ENCODE measurements at places on chromosomes 11 and 22.

GRCh38 chr11:76808996-76809395 is 25.8 kb downstream of the TSKU start:
- DNase-seq, result no peak

GRCh38 chr11:78688460-78688859 is 113.8 kb upstream of the NARS2 start:
- no peak for DNase-seq

GRCh38 chr11:128288368-128288767 is 299.0 kb downstream of the ETS1 start:
- DNase-seq, result no peak

GRCh38 chr11:57698843-57699365 is 13.1 kb downstream of the MED19 start:
- DNase-seq, result no peak

GRCh38 chr22:46864314-46865051 is 102.0 kb downstream of the TBC1D22A start:
- no peak for DNase-seq

- no peak for DNase-seq
Observed at GRCh38 chr11:57567515-57568329, at the start of gene UBE2L6. TSS of gene UBE2L6 (minus strand) at chr11:57567672. CDS start at chr11:57567611, 61 bp downstream.

DNA sequence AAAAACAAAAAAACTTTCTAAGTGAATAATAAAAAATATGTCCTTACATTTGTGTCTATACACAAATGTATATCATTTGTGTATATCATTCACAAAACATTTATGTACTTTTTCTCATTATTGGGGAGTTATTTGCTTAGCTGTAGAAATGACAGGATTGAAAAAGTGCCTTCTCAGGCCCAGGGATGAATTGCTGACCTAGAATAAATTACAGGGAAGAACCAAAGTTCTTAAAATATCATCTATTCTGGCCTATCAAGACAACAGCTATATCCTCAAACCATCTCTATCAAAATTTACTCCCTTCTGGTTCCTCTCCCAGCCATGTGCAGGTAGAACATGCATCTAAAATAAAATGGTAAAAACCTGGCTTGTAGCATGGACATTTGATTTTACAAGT is 1.9 kb upstream of the RAB6A start:
- no peak for DNase-seq

DNA sequence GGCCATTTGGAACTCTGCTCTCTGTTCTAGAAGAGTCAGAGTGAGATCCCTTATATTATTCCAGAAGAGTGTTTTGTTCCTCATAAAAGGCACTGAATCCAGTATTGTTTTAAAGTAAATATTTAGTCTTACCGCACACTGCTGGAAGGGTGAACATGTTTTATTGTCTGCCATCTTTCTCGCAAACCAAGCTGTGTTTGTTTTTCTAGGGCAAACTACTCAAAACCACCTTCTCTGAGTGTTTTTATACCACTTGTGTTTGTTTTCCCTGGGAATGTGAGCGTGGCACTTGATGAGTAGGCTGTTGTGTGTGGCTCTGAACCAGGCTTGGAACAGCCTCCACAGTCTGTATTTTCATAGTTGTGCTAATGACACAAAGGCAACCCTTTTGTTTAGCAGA is 89.8 kb downstream of the DBX1 start:
- DNase-seq, result no peak

- DNase-seq, result no peak
Observed at GRCh38 chr22:21047730-21048129, 2.0 kb downstream of the LRRC74B start.

DNA sequence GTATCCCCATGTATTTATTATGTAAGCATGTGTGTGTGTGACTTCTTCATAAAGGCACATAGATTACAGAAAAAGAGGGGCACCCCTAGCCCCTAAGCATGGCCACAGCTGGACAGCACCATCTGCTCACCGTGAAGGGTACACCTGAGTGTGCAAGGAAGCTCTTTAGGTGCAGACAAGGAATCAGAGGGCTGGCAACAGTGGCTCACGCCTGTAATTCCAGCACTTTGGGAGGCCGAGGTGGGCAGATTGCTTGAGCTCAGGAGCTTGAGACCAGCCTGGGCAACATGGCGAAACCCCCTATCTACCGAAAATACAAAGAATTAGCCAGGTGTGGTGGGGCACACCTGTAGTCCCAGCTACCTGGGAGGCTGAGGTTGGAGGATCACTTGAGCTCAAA is 56.3 kb downstream of the DGCR2 start:
- no peak for DNase-seq

DNA sequence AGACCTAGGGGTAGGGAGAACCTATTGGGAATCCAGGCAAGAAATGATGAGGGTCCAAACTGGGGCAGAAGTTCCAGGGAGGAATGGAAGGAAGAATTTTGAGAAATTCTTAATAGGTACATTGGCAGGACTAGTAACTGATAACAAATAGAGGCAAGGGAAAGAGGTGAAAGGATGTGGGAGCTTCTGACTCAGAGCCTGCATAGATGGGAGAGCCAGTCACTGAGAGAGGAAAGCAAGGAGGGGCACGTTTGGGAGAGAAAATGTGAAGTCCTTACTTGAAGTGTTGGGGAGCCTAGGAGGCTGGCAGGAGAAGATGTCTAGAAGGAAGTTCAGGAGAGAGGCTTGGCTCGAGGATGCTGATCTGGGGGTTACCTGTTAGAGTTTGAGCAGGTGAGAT is 104.6 kb upstream of the NCAM1 start:
- no peak for DNase-seq

GRCh38 chr11:57349491-57350274 is 11.5 kb downstream of the P2RX3 start:
- DNase-seq, result no peak

DNA sequence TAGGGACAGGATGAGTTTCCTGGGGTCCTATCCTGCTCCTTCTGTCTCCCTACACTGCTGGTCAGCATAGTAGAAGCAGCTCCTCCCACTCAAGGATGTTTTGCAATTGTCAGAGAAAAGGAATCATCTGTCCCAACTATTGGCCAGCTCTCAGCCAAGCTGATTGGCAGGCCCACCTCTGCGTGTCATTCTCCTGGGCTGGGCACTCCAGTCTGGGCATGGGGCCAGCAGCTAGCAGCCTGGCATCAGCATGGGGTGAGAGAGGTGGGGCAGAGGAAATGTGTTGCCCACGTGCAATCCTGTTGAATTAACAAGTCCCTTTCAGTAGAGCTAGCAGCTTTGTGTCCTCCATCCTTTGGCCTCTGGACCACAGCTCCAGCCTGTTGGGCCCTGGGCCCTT is 14.1 kb downstream of the ANKK1 start:
- DNase-seq, result peak; percentile 88

- DNase-seq, result no peak
Observed at GRCh38 chr11:11416917-11417316, 63.9 kb upstream of the CSNK2A3 start.

- no peak for DNase-seq
Observed at GRCh38 chr11:111307472-111308108, 9.2 kb downstream of the POU2AF3 start.

GRCh38 chr11:55357560-55358184 is 10.1 kb upstream of the OR4A15 start:
- no peak for DNase-seq

- DNase-seq, result no peak
Observed at GRCh38 chr11:66017321-66017720, 5.5 kb downstream of the CST6 start.

- no peak for DNase-seq
Observed at GRCh38 chr22:32661296-32661695, 140.2 kb upstream of the TIMP3 start.

GRCh38 chr22:46346680-46347405 is 11.3 kb downstream of the TRMU start:
- DNase-seq, result no peak

GRCh38 chr11:72352859-72353551 is 81.3 kb downstream of the CLPB start:
- no peak for DNase-seq

- DNase-seq, result no peak
Observed at GRCh38 chr11:134276396-134277182, 410 bp downstream of the GLB1L3 start.

GRCh38 chr11:134464196-134464595 is 52.2 kb upstream of the B3GAT1 start:
- no peak for DNase-seq

GRCh38 chr11:111088847-111089355 is 156.6 kb upstream of the POU2AF2 start:
- DNase-seq, result no peak

- no peak for DNase-seq
Observed at GRCh38 chr22:30402028-30402765, 5.4 kb downstream of the SEC14L2 start.

DNA sequence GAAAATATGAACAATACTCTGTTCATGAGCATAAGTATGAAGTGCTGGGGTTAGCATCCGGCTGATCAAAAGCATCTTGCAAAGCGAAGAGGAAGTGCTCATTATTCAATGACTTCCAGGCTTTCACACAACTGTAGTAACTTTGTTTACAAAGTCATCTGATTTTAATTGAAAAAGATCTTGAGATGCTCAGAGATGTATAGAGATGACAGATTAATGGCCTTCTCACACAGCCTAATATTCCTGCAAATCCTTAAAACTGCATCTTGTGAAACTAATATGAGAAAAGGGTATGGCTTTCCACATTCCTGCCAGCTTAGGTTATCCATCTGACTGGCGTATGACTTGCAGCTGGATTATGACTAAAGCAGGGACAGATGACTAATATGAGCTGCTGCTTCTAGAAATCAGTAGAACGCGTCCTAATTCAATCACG is 125.4 kb downstream of the CASP12 start:
- DNase-seq, result peak; percentile 85

- no peak for DNase-seq
Observed at GRCh38 chr11:85628771-85629341, 463 bp downstream of the TMEM126B start.

DNA sequence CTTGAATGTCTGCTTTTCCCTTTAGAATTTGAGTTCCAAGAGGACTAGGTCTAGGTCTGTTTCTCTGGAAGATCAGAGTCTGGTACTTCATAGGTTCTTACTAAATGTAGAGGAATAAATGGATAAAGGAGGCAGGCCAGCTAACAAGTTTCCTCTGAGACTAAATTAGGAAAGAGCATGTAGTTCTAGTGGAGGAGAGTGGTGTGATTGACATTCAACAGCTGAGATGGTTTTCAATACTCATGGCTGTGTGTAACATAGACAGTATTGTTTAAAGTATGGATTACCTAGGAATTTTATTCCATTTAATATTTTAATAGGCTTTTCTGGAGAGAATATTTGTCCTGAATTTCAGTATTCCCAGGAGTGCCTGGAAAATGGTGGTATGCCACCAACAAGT is 364.7 kb downstream of the METTL15 start:
- DNase-seq, result no peak

GRCh38 chr11:62555464-62556107 is 9.0 kb upstream of the AHNAK start:
- DNase-seq, result no peak

- DNase-seq, result peak; percentile 64
Observed at GRCh38 chr11:102950622-102951081, 4.9 kb downstream of the MMP13 start.

DNA sequence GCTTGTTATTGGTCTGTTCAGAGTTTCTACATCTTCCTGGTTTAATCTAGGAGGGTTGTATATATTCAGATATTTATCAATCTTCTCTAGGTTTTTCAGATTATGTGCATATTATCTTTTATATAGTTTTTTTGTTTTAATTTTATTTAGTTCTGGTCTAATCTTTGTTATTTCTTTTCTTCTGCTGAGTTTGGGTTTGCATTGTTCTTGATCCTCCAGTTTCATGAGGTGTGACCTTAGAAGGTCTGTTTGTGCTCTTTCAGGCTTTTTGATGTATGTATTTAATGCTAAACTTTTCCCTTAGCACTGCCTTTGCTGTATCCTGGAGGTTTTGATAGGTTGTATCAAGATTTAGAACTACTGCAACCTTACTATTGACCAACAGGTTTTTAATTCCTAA is 117.7 kb downstream of the VPREB1 start:
- no peak for DNase-seq

DNA sequence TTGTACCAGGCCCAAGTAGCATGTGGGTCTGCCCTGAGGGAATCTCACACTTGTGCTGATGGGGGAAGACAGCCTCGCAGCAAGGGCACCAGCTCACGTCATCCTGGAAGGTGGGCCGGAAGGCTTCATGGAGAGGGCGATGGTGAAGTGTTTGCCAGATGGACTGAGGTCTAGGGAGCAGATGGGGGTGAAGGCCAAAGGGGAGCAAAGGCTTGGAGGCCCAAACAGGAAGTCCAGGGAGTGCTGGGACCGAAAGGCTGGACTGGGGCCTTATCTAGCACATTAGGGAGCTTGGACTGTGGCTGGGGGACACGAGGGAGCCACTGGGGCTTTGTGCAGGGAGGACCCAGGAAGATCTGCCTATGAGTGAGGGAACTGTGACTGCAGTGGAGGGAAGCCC is 1.2 kb upstream of the TNFRSF13C start:
- no peak for DNase-seq

- DNase-seq, result no peak
Observed at GRCh38 chr22:31790240-31790639, 36.4 kb downstream of the DEPDC5 start.

GRCh38 chr11:72002841-72003775 is 4.4 kb downstream of the IL18BP start:
- DNase-seq, result no peak

DNA sequence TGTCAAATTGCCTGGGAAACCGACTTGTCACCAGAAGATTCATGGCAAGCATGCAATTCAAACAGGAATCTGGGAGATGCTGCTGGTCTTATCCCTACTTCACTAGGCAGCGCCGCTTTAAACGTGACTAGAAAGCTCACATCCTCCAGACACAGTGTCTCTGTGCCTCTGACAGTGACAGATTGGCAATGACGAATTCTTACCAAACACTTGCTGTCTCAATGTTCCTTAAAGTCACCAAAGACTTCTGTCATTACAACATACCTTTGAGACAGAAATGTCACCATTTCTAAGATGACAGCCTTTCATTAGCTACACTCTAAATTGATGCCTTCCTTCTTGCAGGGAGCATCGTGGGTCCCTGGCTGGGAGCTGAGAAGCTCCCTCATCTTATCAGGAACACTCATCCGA is 197.8 kb downstream of the CWF19L2 start:
- DNase-seq, result no peak

- no peak for DNase-seq
Observed at GRCh38 chr11:27300974-27301373, 62.0 kb downstream of the CCDC34 start.
